ENCODE measurements at places on chromosomes 4 and X.

- DNase-seq: no peak
Measured at GRCh38 chrX:86887341-86887740, 630.3 kb upstream of the KLHL4 start.

- DNase-seq: no peak
Measured at GRCh38 chrX:118116713-118117550, at the start of gene KLHL13. TSS of gene KLHL13 (minus strand) at chrX:118116810. CDS start at chrX:118028473, 88,337 bp downstream.

- DNase-seq: no peak
Measured at GRCh38 chr4:170420255-170420693, 330.5 kb upstream of the AADAT start.

GRCh38 chrX:114581528-114582263, 2.2 kb upstream of the HTR2C start:
- DNase-seq: no peak

DNA sequence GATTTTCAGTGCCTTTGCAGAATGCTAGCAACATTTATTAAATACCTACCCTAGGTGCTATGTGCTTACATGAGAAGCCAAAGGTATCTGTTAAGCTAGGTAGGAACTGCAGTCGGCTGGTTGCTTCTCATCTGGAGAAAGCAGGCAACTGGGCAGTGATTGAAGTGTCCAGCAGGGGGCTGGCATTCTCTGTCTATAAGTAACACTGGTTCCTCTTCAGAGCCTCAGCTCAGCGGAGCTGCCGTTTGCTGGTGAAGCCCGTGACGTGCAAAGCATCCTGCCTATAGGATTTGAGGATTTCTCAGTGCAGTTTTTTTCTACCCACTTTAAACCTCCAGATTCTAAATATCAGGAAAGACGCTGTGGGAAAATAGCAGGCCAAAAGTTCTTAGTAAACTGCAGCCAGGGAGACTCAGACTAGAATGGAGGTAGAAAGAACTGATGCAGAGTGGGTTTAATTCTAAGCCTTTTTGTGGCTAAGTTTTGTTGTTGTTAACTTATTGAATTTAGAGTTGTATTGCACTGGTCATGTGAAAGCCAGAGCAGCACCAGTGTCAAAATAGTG, at the start of gene GRPR:
TSS of gene GRPR (plus strand) at position 344 of the 565 bp plus-strand sequence. CDS start 389 bp downstream, outside the sequence.
- peak; percentile 3 for DNase-seq

DNA sequence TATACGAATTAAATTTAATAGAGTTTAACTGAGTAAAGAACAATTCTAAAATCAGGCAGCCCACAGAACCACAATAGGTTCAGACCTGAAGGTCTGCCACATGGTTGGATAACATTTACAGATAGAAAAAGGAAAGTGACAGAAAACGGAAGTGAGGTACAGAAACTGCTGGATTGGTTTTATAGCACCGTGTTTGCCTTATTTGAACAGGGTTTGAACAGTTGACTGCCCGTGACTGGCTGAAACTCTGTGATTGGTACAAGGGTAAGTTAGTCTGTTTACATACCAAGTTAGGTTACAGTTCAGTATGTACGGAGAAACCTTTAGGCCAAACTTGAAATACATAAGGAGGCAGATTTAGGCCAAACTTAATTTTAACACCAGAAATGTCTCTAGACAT, 64.1 kb upstream of the ATXN3L start:
- DNase-seq: no peak

DNA sequence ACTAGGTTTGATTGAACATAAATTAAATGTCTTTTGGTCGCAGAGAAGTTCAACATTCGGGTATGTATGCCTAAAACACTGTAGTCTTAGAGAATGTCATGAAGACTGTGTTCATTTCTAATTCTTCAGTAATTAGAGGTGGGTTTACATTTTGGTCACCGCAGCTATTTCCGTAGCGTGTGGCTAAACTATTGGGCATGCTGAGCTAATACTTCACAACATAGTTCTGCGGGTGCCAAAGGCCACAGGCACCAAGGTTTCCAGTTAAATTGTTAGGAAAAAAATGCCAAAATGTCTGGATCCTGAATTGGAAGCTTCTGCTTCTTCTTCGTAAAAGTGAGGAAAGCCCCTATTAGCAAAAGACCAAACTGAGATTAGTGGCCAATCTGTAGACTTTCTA, 25.1 kb downstream of the SMIM31 start:
- no peak for DNase-seq

DNA sequence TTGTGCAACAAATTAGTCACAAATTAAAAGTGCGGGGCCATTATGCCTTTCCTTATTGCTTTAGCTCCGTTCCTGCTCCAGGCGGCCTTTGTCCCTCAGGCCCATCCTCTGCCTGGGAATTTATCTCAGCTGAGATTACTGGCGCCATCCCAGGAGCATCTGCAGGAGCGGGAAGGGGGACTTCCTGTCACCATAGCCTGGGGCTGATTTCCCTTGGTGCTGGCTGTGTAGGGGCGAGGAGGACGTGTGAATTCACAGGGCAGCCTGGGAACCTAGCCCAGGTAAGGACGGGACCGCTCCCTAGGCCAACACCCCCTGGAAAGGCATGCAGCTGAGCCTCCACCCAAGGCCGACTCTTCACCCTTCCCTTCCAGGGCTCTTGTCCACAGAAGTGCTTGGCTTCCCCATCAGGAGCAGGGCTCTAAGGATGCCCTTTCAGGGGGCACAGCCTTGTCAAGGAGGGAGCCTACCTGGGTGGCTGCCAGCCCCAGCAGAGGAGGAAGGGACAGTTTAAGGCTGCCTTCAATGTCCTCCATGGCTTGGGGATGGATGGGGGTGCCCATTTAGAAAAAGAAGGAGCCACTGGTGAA, 72.6 kb upstream of the NKX1-1 start:
- no peak for DNase-seq

GRCh38 chr4:40649321-40649720, 19.7 kb upstream of the RBM47 start:
- DNase-seq: no peak

DNA sequence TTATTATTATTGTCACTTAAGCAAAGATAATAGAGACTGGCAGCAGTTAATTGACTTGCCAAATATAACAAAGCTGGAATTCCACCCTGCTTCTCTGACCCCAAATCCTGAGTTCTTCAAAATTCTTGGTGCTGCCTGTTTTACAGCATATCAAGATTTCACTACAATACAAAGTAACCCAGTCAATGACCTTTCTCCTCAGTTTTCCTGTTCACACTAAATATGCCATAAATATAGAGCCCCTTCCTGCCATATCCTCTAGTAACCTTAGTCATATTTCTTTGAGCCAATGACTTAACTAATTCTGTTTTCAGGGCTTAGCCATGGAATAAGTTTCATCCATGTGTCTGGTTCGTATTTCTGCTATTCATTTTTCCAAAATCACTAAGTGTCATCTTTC, 315.3 kb upstream of the HS3ST1 start:
- no peak for DNase-seq

DNA sequence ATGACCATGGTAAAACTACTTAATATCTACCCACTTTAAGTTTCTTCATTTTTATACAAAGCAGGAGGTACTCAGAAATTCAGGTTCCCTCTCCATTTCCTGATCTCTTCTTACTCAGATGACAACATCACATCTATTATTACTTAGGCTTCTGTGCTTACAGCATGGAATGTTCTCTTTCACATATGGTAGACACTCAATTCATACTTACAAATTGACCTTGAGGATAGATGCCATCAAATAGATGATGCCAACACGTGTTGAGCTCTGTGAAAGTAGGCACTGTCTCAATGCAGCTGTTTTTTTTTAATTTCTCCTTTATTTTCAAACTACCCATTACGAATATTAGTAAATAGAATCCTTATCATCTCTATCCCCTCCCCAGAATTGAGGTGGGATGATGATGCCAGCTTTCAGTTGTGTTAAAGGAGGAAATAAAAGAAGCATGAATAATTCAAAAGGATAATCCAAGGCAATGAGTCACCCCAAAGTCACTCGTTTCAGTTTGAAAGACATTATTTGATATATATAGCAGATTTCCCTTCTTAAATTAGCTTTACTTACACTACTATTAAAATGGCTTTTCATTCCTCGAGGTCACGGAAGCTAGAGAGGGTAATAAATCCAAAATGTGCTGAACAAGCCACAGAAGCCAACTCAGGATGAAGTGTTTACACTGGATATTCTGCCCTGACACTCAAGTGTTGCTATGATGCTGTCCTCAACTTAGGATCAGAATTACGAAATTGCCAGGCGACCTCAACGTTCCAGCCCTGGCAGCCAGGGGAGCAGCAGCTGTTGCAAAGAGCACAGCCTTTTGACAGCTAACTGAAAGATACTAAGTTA, 124.2 kb upstream of the EOLA2 start:
- no peak for DNase-seq

- DNase-seq: no peak
Measured at GRCh38 chr4:43331226-43332051, 438.9 kb downstream of the GRXCR1 start.

DNA sequence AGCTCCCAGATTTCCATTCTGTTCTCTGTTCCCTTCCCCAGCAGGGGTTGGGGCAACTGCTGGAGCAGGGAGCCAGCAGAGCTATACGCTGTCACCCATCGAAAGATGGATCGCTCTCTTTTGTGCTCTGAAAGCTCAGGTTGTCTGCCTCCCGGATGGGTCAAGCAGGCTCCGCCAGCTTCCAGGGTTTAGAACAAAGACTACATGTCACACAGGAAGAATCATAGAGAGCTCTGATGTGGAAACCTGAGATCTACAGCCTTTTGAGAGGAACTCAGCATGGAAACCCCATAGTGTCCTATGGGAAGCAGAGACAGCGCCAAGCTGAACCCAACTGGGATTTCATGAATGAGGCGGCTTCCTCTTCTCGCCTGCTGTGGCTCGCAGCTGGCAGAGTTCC, 205.4 kb downstream of the HS3ST1 start:
- no peak for DNase-seq

DNA sequence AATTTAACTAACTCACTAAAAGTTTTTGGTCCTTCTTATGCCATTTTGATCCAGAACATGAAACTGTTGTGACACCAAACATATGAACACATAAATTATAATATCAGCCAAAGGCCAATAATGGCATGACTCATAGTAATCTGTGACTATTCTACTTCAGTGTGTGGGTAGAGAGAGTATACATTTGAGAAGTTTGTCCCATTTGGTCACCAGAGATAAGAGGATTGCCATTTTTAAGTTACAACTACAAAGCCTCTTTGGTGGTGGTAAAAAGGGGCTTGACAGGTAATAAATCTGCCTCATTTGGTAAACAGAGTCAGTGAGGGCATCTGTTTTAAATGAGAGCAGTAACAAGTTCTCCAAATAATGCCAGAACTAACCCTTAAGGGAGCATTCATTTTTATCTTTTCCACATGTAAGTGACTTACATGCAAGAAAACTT, 117.9 kb downstream of the TBC1D19 start:
- no peak for DNase-seq

GRCh38 chrX:7254144-7254543, 106.2 kb upstream of the PUDP start:
- DNase-seq: no peak

- DNase-seq: no peak
Measured at GRCh38 chrX:39731735-39732134, 366.0 kb downstream of the BCOR start.

DNA sequence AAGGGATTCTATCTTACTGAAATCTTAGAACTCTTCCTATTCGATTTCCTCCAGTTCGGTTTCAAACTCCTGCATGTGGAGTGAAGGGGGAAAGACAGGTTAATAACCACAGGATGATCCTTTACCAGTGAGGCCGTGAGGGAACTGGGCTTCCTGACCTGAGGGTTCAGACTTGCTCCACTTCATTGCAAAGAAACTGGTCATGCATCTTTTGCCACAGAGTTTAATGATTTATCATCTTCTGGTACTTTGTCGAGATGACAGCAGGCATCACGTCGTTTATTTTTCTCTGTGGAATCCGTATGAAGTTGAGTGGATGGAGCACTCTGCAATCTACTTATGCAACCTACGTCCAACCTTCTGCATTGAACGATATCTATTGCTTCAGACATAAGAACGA, 145.9 kb upstream of the NLGN4X start:
- DNase-seq: no peak

- DNase-seq: no peak
Measured at GRCh38 chr4:71209161-71209560, 129.7 kb upstream of the SLC4A4 start.

- DNase-seq: no peak
Measured at GRCh38 chr4:83266689-83267088, 17.9 kb downstream of the COQ2 start.

GRCh38 chr4:124234771-124235170, 477.8 kb downstream of the ANKRD50 start:
- no peak for DNase-seq

GRCh38 chrX:72465889-72466288, 106.8 kb downstream of the HDAC8 start:
- no peak for DNase-seq

- no peak for DNase-seq
Measured at GRCh38 chrX:42087960-42088359, 164.6 kb upstream of the CASK start.

GRCh38 chrX:65601126-65601525, 66.3 kb upstream of the MSN start:
- DNase-seq: peak; percentile 22

GRCh38 chr4:184438375-184438774, 36.0 kb downstream of the IRF2 start:
- DNase-seq: no peak

- DNase-seq: no peak
Measured at GRCh38 chr4:39933671-39934590, 43.8 kb downstream of the PDS5A start.

- no peak for DNase-seq
Measured at GRCh38 chr4:94306713-94307112, 35.9 kb downstream of the HPGDS start.

GRCh38 chr4:31392923-31393322, 672.8 kb downstream of the PCDH7 start:
- no peak for DNase-seq

GRCh38 chrX:11562570-11562969, 103.2 kb downstream of the ARHGAP6 start:
- DNase-seq: no peak

DNA sequence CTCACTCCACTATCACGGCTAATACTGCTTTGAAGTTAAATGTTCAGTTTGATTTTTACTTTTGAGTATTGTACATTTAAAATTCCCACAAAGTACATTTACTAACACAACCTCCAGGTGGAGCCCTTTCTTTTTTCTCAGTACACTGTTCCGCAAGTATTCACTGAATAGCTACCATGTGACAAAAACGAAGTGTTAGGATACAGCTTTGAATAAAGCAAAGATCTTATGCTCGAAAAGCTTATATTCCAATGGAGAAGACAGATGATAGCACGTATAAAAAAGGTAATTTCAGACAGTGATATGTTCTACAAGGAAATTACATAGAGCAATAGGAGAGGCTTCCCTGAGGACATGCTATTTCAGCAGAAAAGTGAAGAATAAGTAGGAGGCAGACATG, 60.7 kb upstream of the ABCG2 start:
- peak; percentile 4 for DNase-seq

Measured in SIG-M5 (cell line).